ENCODE measurements at places on chromosomes 7 and 10.

GRCh38 chr7:44235582-44236332, 35.0 kb downstream of the YKT6 start:
- no peak for DNase-seq

- DNase-seq: no peak
Measured at GRCh38 chr10:32377458-32378259, 30.7 kb upstream of the EPC1 start.

DNA sequence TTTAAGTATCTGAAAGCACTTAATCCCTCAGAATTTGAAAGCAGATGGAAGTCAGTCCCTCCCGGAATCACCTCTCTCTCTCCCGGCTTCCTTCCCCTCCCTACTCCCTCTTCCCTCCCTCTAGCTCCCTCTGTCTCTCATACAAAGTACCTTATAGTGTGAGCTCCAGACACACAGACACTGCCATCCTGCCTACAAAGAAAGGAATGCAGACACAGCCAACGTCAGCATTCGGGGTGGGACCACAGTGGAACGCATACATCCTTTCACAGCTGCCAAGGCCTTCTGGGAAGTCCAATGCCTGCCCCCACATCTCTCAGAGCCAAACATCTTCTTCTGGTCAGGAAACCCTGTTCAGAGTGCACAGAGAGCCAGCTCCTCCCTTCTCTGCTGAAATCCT, 9.3 kb downstream of the NOD1 start:
- DNase-seq: no peak

- no peak for DNase-seq
Measured at GRCh38 chr10:26358071-26358470, 80.1 kb upstream of the APBB1IP start.

- DNase-seq: no peak
Measured at GRCh38 chr7:105932835-105933477, 30.1 kb upstream of the CDHR3 start.

DNA sequence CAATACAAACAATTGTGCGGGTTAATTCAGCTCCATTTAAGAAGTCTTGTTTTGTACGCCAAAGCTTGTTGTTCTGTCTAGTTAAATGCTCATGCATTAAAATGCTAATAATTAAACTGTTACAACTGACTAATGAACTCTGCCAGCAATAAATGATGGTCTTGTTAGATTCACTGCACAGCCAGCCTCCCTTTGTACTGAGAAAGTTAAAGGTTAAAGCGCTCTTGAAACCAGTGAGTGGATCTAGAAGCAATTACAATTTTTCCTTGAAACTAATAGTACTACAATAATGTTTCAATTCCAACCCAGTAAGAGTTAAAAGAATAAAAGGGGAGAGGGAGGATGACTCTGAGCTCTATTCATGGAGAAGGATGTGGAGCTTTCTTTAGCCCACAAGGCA, 233.0 kb downstream of the EMX2 start:
- no peak for DNase-seq

- no peak for DNase-seq
Measured at GRCh38 chr7:26948617-26949118, 84.3 kb upstream of the SKAP2 start.

GRCh38 chr7:132347123-132347522, 229.1 kb downstream of the PLXNA4 start:
- DNase-seq: no peak

DNA sequence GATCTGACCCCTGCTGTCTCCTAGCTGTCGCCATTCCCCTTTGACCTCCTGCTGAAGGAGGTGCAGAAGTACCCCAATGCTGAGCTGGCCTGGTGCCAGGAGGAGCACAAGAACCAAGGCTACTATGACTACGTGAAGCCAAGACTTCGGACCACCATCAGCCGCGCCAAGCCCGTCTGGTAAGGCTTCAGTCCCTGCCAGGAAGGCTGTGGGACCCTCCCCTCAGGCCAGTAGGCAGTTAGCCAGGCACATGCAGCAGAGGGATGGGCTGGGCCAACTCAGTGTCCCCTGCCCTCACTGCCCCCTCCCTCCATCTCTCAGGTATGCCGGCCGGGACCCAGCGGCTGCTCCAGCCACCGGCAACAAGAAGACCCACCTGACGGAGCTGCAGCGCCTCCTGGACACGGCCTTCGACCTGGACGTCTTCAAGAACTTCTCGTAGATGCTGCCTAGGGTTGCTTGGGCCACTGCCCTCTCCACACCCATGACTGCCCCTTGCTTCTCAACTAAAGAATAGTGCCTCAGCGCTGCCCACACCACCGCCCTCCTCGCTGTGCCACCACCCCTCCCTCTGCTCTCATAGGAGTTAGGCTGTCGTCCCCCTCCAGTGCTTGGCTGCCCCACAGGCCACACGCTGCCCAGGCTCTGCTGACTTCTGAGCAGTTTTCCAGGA, 41.0 kb upstream of the ZMIZ2 start:
- DNase-seq: no peak

DNA sequence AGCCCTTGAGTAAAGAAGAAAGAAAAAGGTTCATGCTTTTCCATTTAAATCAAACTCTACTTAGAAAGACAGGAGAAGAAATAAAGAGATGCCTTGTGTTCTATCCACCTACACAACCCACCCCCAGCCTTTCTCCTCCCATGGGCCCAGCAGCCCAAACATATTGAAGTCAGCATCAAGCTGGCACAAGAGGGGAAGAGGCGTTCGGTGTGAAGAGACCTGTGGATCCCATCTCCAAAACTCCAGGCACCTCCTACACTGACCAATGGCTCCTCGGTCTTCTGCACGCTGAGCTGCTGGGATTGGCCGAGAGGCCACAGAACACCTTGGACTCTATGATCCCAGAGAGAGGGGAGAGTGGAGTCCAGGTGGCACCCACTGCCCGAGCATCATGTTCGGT, 66.0 kb upstream of the CELF2 start:
- no peak for DNase-seq

- no peak for DNase-seq
Measured at GRCh38 chr10:114048472-114048871, 4.8 kb downstream of the ADRB1 start.

GRCh38 chr7:52355053-52355452, 680.4 kb upstream of the POM121L12 start:
- no peak for DNase-seq

DNA sequence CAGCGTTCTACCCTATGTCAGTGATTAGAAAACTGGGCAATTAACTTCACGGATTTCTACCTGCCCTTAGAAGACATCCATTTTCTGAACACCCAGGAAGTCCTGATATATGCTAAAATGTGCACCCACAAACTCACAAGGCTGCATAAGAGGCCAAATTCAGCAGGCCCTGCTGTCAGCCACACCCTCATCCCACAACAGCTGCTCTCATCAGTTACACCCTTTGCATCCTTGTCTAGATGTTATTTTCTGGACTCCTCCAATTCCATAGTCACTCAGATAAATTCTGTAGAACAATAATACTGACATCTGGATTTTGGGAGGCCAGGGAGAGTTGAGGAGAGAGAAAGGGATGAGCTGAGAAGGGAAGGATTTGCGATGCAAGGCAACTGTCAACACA, 208.9 kb downstream of the TAX1BP1 start:
- DNase-seq: no peak
